ENCODE measurements at places on chromosomes 13 and 19.

GRCh38 chr19:11254666-11255065 lies 7.7 kb downstream of the DOCK6 start:
- DNase-seq: no peak

DNA sequence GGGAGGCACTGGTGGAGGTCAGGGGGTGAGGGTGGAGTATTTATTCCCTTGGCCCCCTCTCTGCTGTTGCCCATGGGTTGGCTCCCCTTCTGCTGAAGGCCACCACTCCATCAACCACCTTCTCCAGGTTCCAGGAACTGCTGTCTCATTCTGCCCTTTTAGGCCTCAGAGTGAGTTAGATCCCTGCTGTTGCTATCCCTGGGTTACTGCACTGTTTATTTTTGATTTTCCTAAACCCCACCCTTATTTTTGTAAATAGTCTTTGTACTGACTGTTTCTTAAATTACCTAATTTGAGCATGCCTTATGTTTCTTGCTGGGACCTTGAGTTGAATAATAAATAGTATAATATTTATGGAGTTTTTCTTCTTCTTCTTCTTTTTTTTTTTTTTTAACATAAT lies 132.8 kb downstream of the RGCC start:
- no peak for DNase-seq

- DNase-seq: no peak
Observed at GRCh38 chr13:28258417-28258816, 120.1 kb downstream of the PAN3 start.

- no peak for DNase-seq
Observed at GRCh38 chr19:50255115-50255514, 51.7 kb downstream of the MYH14 start.

GRCh38 chr13:27151798-27152599 lies 19.6 kb downstream of the USP12 start:
- DNase-seq: no peak

DNA sequence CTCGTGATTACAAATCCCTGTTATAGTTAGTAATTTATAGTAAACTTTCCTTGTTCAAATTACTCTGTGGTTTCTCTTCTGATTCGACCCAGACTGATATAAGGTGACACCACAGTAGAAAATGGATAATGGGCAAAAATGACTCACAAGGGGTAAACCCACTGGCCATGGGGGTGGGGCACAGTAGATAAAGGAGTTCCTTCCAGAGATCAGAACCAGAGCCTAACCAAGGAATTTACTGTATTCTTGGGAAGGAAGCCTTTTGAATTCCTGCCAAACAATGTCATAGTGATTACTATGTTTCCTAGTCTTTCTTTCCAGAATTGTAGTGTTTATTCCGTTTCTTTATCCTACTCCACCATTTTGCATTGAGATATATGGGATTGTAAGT lies 21.9 kb downstream of the MIR17HG start:
- DNase-seq: no peak

GRCh38 chr19:13001502-13002165 lies 6.4 kb downstream of the NFIX start:
- DNase-seq: no peak

Measured in Kasumi-1 (cell line).